ENCODE measurements at places on chromosomes 7 and 10.

DNA sequence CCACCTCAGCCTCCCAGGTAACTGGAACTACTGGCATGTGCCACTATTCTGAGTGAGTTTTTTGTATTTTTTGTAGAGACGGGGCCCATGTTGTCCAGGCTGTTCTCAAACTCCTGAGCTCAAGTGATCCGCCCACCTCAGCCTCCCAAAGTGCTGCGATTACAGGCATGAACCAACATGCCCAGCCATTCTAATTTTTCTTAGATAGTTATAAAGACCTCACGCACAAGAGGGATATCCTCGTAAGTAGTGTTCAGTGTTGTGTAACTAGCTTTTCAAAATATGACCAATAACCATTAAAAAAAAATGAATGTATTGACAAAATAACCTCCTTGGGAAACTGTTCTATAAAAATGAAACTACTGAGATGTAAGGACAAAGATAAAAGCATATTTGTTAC, 90.5 kb upstream of the FERD3L start:
- DNase-seq: no peak

- no peak for DNase-seq
Measured at GRCh38 chr10:126955396-126955795, 50.2 kb downstream of the DOCK1 start.

GRCh38 chr7:38327637-38328036, 54.2 kb upstream of the TARP start:
- DNase-seq: no peak

GRCh38 chr7:41731493-41732435, 28.9 kb upstream of the INHBA start:
- no peak for DNase-seq

DNA sequence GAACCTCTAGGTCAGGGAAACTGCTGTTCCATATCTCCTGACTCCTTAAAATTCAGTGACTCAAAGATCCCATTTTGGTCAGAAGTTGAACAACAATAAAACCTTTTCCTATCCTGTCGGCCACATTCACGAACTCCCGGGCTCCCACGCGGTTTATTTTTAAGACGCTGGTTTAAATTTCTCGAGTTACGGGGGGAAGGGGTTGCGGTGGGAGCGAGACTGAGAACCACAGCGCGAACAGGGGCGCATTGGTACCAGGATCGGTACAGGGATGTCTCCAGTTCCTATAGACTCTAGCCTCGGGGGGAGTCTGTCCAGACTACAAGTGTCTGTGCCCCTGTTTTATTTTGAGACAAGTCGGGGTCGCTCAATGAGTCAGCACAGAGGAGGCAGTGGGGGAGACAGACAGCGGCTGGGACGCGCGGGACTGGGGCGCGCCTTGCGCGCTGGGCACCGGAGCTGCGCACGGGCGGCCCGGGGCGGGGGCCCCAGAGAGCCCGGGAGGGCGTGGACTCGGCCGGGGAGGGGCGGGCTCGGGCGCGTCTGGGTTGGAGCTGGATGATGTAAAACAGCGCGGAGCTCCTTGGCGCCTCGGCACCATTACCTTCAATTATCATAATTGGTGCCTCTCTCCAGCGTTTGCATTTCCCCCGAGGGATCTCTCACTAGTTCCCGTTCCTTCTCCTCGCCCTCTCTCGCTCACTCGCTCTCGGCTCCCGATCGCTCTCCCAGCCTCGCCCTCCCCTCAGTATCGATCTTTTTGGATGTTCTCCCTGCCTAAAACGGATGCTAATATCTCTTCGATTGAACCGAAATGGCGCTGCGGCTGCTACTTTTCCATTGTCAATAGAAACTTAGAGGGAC, 8.7 kb upstream of the BAMBI start:
- peak; percentile 48 for DNase-seq

GRCh38 chr7:135012229-135012628, 25.9 kb downstream of the AGBL3 start:
- DNase-seq: no peak

GRCh38 chr7:88104732-88105131, 115.1 kb downstream of the SRI start:
- DNase-seq: no peak

DNA sequence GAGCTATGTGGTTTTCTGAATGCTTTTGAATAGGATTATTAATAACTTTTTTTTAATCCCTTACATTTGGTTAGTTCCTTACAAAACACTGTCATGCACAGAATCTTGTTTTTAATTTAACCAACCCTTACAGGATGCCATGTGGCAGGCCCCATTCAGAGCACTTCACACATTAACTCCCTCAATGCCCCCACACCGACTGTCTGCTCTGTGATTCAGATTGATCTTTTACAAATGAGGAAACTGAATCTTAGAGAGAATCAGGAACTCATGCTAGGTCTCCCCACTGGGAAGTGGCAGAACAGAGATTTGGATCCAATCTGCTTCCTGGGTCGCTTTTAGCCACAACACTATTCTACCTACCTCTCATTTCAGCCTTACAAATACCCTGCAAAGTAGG, 195.8 kb upstream of the NPVF start:
- DNase-seq: no peak

DNA sequence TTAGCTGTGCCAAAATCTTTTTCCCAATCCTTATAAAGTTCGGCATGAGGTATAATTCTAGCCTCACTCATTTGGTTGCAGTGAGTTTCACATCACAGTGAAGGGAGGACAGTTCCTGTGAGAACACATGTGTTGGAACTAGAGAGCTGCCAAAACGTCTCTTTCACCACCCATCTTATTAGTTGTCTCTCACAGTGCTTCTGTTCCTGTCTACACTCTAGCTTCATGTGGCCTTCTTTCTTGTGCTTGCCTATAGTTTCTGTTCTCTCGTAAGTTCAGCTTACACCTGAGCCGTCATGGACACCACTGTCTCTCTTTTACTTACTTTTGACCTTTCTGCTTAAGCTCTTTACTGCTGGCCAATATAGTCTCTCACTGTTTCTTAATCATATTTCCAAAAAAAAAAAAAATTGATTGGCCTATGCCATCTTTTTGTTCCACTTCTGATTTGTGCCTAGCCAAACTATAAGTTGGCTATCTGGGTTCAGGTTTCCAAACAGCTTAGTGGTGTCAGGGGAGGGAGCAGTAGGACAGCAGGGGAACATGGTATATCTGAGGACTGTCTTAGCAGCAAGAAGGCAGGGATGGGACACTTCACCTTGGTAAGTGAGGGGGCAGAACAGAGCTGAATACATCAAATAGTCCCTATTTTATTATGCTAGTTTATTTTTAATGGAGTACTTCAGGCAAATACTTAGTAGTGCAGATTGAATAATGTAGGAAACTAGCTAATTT, 38.0 kb downstream of the ZNRF2 start:
- no peak for DNase-seq

DNA sequence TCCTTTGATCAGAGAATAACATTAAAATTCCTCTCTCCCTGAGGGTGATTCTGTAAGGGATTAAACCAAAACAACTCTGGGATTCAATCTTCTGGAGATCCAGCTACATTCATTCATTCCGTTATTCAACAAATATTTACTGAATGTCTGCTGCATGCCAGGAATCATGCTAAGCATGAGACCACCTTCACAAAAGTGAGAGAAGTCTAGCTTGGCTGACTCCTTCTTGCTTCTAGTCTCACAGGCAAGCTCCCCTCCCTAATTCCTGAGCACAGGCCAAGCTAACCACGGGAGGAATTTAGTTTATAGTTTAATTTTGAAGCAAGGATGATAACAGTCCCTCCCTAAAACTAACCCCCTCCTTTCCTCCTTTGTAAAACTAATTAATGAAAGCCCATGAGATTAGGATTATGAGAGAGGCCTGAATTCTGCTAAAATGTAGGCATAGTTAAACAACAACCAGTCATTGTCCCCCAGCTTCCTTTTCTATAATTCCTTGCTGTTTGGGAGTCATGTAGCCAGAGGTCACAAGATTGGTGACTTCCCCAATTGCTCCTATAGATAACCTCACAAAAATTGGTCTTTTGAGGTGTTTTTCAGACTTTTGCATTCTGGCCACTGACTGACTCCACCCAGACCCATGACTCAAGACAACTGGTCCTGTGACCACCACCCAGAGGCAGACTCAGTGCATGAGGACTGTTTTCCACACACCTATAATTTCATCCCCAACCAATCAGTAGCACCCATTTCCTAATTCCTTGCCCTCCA, 113.5 kb downstream of the ITGB8 start:
- DNase-seq: no peak

DNA sequence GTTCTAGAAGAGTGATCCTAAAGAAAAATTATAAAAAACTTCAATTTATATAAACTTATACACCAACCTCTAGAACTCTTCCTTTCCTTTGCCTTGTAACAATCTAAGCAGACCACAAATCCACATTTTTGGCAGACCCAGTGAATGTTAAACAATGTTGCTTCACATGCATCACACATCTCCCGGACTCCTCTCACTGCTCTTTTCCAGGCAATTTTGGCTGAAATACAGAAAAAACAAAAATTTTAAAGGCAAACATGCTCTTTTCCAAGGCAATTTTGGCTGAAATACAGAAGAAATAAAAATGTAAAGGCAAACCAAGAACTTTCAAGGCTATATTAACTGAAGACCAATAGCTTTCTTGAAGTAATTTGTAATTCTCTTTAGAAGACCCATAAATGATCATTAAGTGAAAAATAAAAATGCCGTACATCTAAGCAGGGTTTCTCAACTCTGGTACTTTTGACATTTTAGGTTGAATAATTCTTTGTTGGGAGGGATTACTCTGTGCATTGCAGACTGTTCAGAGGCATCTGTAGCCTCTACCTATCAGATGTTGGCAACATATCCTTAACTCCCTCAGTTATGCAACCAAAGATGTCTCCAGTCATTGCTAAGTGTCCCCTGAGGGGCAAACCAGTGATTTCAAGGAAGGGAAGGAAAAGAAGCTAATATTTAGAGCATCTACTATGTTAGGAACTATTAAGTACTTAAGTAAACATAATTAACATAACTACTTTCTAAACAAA, 64.4 kb downstream of the NRBF2 start:
- no peak for DNase-seq

- no peak for DNase-seq
Measured at GRCh38 chr10:117675514-117676055, 133.0 kb downstream of the EMX2 start.

DNA sequence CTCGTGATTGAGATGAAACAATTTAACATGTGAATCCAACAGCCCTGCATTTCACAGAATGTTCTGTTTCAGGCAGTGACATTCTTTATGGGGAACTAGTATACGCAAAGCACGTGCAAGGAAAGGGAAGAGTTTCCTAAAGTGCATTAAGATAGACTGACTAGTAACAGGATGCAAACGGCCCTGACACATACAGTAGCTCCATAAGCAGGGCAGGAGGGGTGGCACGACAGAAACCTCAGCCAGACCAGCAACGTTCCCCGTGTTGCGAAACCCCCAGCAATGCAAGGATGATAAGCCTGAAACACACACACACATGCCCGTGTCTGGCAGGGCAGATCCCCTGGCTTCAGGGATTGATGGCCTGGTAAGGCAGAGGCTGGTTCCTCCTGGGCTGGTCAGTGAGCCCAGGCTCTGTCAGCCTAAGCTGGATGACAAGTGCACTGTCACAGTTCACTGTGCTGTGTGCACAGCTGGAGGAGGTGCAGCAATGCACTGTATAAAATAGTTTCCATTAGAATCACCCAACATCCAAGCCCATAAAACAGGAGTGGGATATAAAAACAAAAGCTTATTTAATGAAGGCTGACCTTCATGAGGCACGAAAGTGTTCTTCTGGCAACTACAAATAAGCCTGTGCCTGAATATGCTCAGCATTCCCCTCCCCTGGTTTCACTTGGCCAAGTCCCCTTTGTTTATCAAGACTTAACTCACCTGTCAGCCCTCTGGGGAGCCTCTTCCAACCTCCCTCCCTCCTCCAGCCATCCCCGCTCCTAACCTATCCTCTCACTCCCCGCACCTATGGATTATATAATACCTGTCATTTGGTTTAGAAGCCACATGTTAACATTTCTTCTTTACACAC, 88.8 kb downstream of the GSAP start:
- no peak for DNase-seq

GRCh38 chr10:58178811-58179210, 88.9 kb downstream of the IPMK start:
- no peak for DNase-seq

- DNase-seq: no peak
Measured at GRCh38 chr10:12063483-12063818, 5.3 kb upstream of the DHTKD1 start.

GRCh38 chr10:17805921-17806577, 3.1 kb upstream of the MRC1 start:
- peak; percentile 29 for DNase-seq

GRCh38 chr10:111677759-111678158, 505.8 kb downstream of the GPAM start:
- no peak for DNase-seq

DNA sequence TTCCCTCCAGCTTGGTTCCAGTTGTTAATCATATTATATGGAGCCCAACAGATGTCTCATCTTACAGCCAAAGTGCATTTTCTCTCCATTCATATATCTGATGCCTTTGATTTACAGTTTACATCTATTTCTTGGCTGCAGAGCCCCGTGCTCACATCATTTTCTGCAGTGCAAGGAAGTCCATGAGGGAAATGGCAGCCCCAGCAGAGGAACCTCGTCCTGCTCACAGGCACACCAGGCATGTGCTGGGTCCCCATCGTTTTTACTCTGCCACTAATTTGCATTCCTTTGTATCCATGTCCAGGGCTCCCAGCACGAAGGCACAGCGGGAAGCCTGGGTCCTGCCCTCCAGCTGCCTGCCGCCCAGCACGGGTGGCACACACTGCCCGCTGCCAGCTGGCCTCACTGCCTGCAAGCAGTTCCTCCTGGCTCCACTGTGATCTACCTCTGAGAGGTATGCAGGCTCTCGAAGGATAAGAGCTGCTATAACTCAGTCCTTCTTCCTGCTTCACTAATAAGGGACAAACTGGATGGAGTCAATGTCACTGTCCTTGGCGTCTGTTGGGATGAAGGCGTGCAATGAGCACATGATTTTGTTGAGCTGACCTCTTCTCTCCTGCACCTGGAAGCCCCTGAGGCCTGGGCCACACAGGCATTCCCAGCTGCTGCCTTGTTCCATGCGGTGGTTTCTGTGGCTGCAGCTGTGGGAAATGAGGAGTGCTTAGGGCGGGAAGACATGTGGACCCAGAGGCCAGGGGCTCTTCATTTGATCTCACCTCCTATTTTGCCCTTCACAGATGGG, 583.6 kb upstream of the MGMT start:
- no peak for DNase-seq

GRCh38 chr7:146670532-146670931, 553.9 kb downstream of the CNTNAP2 start:
- DNase-seq: no peak

DNA sequence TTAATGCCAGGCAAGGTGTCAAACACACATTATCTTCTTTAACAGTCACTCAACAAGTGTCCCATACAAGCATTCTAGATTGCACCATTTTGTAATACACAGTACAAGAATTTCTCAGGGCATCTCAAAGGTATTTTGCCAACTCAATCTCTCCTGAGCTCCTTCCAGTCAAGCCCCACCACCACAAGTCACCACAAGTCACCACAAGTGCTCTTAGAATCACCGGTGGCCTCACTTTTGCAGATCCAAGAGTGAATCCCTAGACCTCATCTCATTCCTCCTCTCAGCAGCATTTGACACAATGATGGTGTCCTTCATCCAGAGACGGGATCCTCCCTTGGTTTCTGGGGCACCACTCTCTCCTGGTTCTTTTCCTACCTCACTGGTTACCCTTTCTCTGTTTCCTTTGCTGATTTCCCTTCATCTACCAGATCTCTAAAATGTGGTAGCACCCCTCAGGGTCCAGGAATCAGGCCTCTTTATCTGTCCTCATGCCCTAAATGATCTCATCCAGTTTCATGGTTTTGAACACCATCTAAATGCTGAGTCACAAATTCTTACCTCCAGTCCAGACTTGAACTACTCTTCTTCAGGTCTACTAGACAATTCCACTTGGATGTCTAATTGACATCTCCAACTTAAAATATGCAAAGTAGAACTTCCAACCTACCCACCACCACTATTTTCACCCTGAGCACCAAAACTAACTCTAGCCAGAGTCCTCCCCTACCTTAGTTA, 26.9 kb downstream of the VPS41 start:
- no peak for DNase-seq
